Hepatic stellate cell (primary cell): ENCODE measurements at places on chromosomes 3 and 15.

GRCh38 chr3:14497321-14497720 lies 42.8 kb downstream of the GRIP2 start:
- DNase-seq, result no peak

- no peak for DNase-seq
Measured at GRCh38 chr3:15903164-15903563, 105.4 kb upstream of the ANKRD28 start.

DNA sequence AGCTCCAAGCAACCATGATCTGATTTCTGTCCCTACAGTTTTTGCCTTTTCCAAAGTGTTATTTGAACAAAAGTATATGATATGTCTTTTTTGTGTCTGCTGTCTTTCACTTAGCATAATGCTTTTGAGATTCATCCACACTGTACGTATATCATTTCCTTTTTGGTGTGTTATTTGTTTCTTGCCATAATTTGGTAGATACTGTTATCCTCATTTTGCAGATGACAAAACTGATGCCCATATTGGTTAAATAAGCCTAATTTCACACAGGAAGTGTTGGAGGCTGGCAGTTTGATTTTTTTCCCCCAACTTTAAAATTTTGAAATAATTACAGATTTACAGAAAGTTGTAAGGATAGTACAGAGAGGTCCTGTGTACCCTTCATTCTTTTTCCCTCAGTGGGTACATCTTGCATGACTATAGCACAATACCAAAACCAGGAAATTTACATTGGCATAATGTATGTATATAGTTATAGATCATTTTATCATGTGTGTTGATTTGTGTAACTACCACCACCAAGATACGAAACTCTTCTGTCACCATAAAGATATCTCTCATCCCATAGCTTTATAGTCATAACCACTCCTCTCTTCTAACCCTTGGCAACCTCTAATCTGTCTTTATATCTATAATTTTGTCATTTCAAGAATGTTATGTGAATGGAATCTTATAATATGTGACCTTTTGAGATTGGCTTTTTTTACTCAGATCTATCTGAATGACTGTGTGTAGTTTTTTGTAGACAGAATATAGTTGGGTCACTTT lies 55.6 kb downstream of the RASA2 start:
- DNase-seq, result no peak

DNA sequence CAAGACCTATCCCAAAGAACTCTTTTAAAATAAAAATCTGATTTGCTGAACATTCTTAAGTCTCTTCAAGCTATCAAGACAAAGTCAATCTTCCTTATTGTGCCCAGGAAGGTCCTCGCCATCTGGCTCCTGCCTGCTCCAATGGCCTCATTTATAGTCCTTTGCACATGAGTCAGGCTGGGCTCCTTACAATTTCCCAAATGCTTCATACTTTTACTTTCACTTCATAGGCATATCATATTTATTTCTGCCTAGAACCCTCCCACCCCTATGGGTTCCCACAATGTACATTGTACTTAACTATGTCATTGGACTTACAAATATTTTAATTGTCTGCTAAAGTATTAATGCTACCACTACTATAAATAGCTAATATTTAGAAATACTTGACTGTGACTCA lies 9.1 kb downstream of the THRB start:
- no peak for DNase-seq

DNA sequence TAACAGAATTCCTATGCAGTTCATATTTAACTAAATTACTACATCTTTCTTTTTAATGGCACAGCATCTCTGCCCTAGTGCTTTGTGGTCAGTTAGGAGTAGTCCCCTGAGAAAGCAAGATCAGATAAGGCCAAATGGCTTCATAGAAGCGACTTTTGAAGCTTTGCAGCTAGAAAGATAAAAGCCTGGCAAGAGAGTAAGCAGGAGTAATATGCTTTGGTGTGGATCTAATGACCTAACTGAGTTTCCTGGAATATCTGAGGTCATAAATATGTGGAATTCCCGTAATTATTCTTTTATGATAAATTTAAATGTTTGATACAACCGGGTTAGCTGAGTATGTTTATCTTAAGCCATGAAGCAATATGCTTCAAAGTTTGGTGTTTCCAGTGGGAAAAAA lies 374.9 kb upstream of the LRRC3B start:
- DNase-seq, result no peak

- DNase-seq, result no peak
Measured at GRCh38 chr3:51388286-51389029, 2.6 kb upstream of the RBM15B start.

- no peak for DNase-seq
Measured at GRCh38 chr3:182810574-182811268, 17.4 kb downstream of the ATP11B start.

DNA sequence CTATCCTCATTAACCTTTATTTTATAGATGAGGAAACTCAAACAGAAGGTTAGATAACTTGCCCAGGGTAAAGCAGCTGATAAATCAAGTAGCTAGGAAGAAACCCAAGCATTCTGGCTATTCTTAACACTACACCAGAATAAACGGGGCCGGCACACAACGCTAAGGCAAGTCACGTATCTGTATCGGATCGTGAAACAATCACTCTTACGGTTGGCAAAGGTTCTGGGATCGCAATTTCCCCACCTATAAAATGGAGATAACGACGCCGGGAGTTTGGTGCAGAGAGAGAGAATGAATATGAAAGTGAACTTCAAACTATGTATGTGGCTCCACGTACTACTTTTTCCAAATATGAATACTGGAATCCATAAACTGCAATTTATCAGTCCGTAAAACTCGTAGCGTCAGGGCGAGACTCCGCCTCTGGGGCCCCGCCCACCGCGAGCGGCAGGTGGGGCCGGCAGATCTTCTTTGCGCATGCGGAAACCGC lies 252 bp upstream of the ARMC8 start:
- DNase-seq, result peak; percentile 27

DNA sequence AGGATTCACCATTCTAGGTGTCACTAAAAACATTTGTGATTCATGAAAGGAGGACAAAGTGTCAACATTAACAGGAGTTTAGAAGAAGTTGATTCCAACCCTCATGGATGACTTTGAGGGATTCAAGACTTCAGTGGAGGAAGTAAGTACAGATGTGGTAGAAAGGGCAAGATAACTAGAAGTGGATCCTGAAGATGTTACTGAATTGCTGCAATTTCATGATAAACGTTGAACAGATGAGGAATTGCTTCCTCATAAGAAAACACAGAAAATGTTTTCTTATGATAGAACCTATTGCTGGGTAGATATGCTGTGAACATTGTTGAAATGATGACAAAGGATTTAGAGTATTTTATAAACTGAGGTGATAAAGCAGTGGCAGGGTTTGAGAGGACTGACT lies 23.5 kb upstream of the ATP2C1 start:
- DNase-seq, result no peak
